ENCODE measurements at places on chromosomes 6 and 20.

DNA sequence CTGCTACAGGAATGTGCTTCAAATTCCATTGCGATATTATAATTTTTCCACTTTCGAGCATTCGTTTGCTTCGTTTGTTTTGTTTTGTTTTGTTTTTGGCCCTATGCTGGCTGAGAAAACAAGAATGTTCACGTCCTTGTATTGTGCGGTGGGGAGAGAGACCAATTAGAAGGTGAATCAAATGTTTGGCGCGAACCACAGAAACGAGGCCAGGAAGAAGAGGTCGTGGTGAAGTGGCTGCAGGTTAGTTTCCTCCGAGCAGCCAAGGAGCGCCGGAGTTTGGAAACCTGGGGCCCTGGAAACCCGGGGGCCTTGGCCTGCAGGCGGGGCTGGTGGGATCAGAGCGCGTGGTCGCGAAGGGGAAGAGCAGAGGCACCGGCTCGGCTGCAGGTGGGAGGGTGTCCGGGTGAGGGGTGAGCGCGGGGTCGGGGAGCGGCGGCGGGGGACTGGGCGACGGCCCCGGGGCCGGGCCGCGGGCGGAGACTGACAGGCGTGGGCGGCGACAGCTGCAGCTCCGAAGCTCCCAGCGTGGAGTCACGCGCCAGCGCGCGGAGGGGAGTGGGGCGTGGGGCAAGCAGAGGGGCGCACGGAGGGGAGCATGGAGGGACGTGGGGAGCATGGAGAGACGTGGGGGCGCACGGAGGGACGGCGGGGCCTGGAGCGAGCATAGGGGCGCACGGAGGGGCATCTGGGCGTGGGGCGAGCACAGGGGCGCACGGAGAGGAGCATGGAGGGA, 141.5 kb upstream of the PDE10A start:
- no peak for DNase-seq

- DNase-seq, result no peak
These were observed 658.2 kb downstream of the GRIK2 start for GRCh38 chr6:102051720-102052119.

DNA sequence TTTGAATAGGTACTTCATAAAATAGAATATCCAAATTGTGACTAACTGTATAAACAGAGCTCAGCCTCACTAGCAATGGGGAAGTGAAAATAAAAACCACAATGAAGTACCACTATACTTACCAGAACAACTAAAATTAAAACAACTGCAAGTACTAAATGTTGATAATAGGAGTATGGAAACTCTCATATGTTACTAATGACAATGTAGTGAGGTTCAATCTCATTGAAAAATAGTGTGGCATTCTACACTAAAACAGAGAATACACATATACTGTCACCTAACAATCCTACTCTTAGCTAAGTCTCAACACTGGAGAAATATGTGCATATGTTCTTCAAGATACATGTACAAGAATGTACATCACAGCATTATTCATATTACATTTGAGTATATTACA, 132.0 kb upstream of the CARMIL1 start:
- DNase-seq, result no peak

DNA sequence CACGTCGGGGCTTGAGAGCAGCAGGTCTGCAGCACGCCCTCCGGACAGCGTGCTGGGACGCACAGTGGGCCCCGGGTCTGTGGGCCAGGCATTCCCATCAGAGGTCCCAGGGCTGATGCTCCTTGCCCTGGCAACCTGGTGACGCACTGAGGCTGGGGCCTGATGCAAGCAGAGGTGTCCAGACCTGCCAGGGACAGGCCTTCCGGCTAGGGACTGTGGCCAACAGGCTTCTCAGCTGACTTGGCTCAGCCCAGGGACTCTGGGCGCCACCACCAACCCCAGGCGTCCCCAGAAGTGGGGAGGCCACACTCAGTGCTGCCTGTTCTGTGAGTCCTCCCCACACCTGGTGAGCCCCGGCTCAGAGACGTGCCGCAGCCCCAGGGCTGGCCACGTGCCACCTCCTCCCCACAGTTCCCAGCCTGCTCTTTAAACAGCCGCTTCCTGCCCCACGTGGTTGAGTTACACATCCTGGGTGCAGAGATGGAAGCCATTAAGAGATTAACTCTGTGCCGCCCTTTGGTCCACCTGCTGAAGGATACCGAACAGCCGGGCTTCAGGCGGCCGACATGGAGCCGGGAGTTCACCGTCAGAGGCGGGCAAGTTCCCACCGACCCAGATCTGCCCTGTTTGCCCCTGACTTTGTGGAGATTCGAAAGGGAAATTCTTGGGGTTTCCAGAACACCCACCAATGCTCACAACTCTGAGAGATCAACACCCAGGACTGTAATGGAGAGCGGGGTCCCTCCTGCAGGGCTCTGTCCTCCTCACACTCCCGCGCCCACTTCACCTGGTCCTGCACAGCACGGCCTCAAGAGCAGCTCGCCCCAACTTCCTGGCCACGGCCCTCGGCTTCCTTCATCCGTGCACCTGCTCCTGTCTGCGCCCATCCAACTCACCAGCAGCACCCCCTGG, 37.6 kb upstream of the ZBP1 start:
- no peak for DNase-seq

DNA sequence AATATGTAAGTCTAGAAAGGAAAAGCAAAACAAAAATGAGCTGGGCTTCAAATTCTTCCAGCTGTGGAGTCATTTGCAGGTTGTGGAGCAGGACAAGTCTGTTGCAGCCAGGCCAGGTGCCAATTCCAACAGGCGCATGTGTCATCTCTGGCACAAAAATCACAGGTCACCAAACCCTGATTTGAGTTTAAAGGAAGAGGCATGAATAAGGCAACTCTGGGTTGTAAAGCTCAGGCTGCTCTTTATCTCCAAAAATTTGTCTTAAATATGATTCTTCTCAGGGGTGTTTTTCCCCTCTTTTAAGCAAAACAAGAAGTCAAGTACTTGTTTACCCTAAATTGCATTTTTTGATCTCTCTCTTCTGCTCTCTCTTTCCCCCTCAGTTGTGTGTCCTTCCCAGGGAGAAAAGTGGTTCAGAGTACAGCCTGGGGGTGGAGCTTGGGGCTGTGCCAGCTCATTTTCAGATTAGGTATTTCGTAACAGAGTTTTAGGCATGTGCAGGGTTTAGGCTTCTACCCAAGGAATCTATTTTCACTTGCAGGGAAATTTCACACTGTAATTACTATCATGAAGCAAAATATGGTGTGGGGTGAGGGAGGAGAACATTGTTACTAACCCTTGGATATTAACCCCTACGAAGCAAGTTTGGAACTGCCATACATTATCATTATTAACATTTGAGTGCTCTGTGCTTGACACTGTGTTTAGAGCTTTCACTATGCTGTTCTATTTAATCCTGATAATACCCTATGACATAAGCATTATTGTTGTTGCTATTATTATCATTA, 8.3 kb upstream of the NCOA3 start:
- no peak for DNase-seq

GRCh38 chr6:41498968-41499599, 47.1 kb upstream of the FOXP4 start:
- DNase-seq, result no peak

DNA sequence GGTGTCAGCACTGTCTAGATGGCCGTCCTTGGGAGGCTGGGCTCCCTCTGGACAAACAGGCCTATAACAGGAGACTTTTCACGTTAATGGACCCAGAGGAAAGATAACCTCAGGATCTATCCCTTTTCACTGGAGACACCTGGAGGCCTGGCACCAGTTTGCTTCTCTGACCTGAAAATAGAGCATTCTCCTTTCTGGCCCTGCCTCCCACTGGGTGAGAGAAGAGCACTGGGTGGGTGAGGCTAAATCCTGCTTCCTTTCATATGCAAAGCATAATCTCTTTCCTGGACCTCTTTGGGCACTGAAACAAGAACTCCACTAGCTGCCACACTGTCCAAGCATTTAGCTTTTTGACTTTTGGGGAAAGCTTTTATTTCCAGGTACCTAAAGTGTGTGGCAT, 78.3 kb downstream of the FOXO3 start:
- DNase-seq, result no peak

DNA sequence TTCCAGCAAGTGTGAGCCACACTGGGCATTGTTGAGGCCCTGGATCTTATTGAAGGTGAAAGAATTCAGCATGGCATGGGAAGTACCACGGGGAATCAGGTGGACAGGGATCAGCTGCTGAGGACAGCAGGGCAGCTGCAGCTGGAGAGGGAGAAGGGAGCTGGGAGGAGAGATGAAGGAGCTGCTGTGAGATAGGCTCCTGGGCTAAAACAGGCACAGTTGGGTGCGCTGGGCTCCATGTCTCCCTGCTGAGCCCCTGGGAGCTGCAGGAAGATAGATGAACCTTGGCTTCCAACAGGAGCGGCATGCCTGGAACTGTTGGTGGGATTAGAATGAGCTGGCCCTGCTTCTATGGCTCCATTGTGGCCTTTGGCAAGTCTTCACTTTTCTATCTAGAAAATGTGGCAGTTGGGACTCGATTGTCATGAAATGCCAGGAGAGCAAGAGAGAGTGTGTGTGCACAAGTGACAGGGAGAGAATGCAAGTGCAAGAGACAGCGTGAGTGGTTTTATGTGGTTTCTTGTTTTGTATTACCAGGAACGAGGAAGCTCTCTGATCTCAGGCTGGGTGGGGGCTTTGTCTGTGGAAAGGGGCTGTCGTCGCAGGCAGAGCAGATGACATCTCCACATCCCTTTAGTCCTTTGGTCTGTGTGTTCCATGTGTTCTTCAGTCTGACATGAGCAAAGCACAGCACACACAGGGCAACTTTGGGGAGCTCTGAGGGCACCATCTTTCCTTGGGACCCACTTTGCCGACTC, 20.4 kb downstream of the SNPH start:
- no peak for DNase-seq

GRCh38 chr20:40251284-40251932, 437.6 kb downstream of the MAFB start:
- DNase-seq, result no peak

DNA sequence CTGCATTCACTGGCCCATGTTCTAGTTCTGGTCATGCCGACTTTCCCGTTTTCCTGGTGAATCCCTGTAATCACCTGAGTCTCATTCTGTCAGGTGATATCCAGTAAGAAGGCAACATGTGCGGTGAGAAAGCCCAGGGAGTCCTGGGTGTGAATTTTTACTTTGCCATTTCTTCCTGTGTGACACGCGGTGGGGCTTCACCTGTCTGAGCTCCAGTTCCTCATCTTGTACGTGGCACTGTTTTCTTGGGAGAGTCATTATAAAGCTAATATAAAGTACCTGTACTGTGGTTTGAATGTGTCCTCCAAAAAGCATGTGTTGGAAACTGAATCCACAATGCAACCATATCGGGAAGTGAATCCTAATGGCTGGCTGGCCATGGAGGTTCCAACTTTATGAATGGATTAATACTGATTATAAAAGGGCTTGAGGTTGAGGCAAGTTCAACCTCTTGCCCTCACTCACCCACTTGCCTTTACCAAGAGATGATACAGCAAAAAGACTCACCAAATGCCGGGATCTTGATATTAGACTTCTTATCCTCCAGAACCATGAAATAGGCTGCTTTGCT, 5.1 kb downstream of the HLA-E start:
- DNase-seq, result no peak

DNA sequence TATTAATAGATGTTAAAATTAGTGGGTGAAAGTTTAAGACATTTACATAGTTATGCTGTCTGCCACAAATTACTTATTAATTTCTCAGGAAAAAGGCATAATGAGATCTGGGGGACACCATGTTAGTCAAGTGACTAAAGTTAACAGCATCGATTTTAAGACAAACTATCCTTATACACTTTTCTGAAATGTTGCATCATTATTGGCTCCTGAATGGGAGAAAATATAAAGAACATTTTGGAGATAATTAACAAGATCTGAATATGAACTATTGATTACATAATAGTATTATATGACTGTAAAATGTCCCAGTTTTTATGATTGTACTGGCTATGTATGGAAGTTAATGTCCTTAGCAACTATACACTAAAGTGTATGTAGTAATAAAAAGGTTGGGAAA, 7.9 kb downstream of the OR2B3 start:
- no peak for DNase-seq

GRCh38 chr20:60632391-60633262, 619.4 kb upstream of the CDH4 start:
- DNase-seq, result no peak

GRCh38 chr6:11050731-11051130, 6.6 kb upstream of the ELOVL2 start:
- DNase-seq, result no peak

DNA sequence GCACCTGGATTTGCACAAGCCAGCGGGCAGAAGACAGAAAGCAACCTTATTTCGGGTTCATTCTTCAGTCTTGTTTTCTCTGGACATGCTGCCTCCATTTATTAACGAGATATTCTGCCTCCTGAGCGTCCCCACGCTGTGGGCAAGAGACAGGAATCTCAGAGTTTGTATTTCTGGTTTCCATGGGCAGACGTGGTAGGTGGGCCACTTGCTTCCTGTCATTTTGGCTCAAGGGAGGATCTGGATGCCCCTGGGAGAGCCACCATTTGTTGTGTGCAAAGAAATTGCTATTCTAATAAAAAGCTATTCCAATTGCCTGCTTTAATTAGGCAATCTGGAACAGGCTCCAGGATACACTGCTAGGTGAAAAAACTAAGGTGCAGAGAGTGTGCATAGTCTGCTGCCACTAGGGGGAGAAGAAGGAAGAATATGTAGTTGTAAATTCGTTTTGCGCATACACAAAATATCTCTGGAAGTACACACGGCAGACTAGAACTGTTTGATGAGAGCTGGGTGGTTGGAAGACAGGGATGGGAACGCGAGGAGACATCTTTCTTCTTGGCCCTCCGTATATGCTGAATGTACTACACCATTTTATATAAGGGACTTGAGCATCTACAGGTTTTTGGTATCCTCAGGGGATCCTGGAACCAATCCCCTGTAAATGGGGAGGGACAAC, 30.1 kb upstream of the SLC16A10 start:
- DNase-seq, result no peak

GRCh38 chr6:140370976-140371870, 996.8 kb upstream of the CITED2 start:
- no peak for DNase-seq

- no peak for DNase-seq
These were observed 93.4 kb upstream of the NHSL1 start for GRCh38 chr6:138592749-138593123.

DNA sequence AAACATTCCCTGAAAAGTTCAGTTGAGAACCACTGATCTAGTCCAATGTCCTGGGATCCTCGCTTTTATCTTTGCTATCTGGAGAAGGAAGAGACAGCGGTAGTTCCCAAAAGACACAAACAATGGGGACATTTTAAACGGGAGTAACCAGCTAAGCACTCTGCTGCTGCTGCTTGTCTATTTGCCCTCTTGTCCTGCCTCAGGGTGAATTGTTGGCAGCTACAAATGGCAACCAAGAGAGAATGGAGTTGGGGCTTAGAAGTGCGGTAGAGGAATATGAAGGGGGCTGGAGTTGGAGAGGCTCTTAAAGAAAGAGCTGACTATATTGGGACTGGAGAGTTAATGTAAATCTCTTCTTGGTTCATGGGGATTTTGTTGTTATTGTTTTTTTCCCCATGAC, 6.5 kb upstream of the ZSWIM1 start:
- DNase-seq, result no peak
